Ovary (tissue), 10 donors: ENCODE measurements at places on chromosomes 3 and 15. TPM values are rescaled to one million over a fixed set of nuclear protein-coding genes. Genes with fewer than 3 reads are reported as not detected.
A peak's percentile ranks its signal among the peaks of the same experiment; 100 is the strongest.

Gene SENP8
- total RNA-seq, result 3.9 TPM

- no peaks in the 10 kb centered on the region for H3K27me3 ChIP-seq
- no peaks in the 10 kb centered on the region for H3K36me3 ChIP-seq
- H3K27ac ChIP-seq, result no peak overlapping the region
- no peak for DNase-seq
These were observed 30.5 kb downstream of the ITGB5 start for GRCh38 chr3:124856677-124857076.

DNA sequence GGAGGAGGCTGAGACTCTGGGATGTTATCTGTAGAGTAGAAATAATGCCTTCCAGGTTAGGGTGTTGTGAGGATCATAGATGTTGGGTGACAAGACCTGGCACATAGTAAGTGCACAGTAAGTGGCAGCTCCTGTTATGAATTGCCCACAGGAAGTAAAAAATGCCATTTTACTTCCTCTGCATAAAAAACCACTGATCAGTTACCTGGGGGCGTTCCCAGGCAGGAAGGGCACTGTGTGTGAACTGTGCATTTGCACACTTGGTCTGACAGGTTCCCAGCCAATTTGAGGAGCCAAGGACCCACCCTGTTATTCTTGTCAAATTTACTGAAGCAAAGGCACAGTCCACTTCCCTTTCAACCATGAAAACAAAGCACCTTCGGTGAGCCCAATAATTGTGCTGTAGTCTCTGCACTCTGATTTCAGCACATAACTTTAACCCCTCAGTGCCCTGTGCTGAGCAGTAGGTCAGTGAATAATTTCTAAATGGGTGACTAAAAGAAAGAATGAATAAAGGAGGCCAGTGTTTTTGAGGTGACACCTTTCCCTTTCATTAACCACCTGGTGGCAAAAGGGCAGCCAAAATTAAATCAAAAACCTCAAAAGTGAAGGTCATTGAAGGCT lies 85.8 kb upstream of the ARHGEF3 start:
- H3K4me3 ChIP-seq, result no peak overlapping the region
- no peaks in the 10 kb centered on the region for H3K36me3 ChIP-seq
- H3K27me3 ChIP-seq, result no peaks in the 10 kb centered on the region
- H3K27ac ChIP-seq, result no peak overlapping the region
- no peak for DNase-seq
- H3K4me1 ChIP-seq, result peaks cover 3% of the 10 kb centered on the region

DNA sequence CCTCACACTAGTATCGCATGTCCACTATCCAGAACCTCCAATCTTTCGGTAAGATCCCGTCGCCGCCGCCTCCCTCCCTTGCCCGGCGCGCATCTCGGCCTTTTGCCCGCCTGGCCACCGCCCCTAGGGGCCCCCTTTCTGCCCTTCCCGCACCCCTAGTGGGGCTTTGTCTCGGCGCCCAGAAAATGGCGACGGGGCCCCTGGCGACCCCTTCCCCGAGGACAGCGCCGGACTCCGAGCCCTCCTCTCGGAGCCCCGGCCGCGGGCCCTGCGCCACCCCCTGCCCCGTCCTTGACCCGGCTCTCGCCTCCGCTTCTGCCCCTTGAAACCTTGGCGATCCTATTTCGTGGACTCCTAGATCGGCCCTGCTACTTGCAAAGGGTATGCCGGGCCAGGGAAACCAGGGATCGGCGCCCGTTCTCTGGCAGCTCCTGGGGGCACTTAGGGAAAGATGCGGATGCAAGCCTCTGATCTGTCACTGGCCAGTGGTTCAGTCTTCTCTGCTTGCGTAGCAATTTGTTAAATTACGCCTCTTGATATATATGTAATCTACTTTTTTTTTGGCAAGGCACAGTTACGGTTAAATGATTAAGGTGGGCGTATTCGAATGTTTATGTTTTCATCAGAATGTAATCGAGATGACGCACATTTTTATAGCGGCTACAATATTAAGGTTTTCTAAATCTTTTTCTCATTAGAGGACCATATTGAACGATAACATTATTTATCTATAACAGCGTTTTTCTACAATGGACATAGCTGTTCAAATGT lies 603 bp downstream of the EIF1B start:
- H3K4me1 ChIP-seq, result peaks cover 4% of the 10 kb centered on the region
- no peaks in the 10 kb centered on the region for H3K27me3 ChIP-seq
- DNase-seq, result peak; percentile 83
- peak overlapping the region; percentile 58 for H3K4me3 ChIP-seq
- H3K36me3 ChIP-seq, result no peaks in the 10 kb centered on the region
- H3K27ac ChIP-seq, result peak overlapping the region; percentile 94

DNA sequence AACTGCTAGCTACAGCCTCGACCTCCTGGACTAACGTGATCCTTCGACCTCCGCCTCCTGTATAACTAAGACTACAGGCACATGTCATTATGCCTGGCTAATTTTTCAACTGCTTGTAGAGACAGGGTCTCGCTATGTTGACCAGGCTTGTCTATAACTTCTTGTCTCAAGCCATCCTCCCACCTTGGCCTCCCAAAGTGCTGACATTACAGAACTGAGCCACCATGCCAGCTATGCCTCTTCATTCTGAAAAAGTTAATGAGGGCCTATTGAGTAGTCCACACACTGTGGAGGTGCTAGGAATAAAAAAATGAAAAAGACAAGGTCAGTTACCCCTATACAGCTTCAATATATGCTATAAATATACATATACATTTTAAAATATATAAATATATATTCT lies 18.3 kb upstream of the EPHA6 start:
- H3K27me3 ChIP-seq, result no peaks in the 10 kb centered on the region
- H3K36me3 ChIP-seq, result no peaks in the 10 kb centered on the region
- no peak overlapping the region for H3K4me3 ChIP-seq
- no peak for DNase-seq
- no peaks in the 10 kb centered on the region for H3K4me1 ChIP-seq
